ENCODE measurements at places on chromosomes 1 and 21.

- no peak for DNase-seq
These were observed 125.5 kb downstream of the CRYAA start for GRCh38 chr21:43294194-43294902.

- no peak for DNase-seq
These were observed 36.8 kb downstream of the RAB3GAP2 start for GRCh38 chr1:220235462-220235861.

DNA sequence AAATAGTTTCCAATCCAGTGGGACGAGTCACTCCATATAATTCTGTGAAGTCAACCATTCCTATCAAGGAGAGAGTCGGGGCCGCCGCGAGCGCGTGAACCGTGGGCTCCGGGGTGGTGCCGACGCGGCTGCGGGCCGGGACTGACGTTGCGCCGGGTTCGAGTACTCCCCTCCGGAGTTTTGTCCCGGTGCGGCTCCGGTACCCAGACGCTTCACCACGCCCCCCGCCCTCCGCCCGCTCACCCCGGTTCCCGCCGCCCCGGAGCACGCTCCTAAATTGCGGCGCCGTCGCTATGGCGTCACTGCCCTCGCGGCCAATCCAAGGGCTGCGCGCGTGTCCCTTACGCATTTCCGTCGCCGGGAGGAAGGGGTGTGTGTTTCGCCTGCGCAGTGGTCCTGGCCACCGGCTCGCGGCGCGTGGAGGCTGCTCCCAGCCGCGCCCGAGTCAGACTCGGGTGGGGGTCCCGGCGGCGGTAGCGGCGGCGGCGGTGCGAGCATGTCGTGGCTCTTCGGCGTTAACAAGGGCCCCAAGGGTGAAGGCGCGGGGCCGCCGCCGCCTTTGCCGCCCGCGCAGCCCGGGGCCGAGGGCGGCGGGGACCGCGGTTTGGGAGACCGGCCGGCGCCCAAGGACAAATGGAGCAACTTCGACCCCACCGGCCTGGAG lies at the start of gene ATAD3B:
ATAD3B (plus strand) TSS at position 377 of the 664 bp plus-strand sequence; CDS start at position 497, 120 bp downstream.
- DNase-seq, result peak; percentile 91

- DNase-seq, result no peak
These were observed 213.2 kb upstream of the JUN start for GRCh38 chr1:58997060-58997411.

DNA sequence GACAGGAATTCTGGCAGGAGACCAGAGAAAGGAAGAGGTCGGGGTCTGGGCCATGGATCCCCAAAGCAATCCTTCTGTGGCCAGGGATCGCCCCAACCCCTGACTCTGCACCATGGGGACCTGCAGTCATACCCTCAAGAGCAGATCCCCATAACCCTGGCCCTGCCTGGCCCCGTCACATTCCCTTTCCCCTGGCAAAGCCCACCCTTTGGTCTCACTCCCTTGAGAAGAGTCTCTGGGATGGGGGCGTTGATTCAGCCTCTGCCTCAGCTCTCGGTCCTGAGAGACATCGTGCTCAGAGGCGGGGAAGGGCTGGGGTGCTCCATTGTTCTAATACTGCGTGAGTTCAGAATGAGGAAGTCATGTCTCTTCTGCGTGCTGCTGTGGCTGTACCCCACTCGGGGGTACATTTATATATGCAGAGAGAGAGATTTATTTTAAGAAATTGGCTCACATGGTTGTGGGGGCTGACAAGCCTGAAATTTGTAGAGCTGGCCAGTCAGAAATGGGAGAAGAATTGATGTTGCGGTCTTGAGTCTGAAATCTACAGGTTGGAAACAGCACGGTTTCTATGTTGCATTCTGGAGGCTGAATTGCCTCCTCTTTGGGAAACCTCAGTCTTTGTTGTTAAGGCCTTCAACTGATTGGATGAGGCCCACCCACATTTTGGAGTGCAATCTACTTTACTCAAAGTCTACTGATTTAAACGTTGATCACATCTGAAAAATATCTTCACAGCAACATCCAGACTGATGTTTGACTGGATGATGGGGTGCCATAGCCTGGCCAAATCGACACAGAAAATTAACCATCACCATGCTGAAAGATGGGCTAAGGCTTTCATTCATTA lies 4.2 kb upstream of the PADI2 start:
- DNase-seq, result no peak

GRCh38 chr1:9031484-9032259 lies 5.4 kb upstream of the SLC2A7 start:
- no peak for DNase-seq

DNA sequence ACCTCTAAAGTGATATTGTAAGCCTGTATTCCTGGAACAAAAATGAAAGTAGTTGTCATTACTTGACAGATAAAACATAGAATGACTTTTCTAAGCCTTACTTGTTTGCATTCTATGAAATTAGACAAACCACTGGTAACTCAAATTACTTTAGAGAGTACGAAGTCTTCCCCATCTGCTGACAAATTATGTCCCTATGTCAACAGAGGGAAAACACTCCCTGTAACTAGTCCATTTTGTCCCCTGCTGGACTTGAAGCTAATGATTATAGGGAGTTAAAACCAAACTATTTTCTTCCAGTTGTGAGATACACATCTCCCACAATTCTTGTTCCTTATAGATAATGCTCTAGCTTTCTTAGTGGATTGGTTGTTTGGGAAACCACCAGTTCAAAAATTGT lies 39.6 kb downstream of the GREM2 start:
- DNase-seq, result no peak

GRCh38 chr21:40540216-40540615 lies 306.7 kb downstream of the DSCAM start:
- DNase-seq, result no peak

DNA sequence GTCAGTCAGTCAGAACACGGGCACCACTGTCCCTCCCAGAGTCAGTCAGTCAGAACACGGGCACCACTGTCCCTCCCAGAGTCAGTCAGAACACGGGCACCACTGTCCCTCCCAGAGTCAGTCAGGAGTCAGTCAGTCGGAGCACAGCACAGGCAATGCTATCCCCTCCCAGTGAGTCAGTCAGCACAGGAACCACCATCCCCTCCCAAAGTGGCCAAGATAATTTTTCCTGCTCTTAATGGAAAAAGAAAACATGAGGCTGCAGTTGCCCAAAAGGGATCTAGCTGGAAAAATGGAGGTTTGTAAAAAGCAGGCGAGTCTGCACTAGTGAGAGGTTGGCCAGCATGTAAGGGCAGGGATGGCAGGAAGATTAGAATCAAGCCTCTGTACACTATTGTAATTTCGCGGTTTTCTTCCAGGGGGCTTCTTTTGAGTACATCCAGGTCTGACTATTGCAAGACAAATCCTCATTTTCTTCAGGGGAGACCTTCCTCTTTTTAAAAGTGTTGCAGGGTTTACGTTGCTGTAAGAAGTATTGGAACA lies 213.8 kb downstream of the SIPA1L2 start:
- DNase-seq, result no peak

- no peak for DNase-seq
These were observed 122.2 kb upstream of the PRDX6 start for GRCh38 chr1:173354937-173355280.

GRCh38 chr1:239858057-239858456 lies 233.6 kb upstream of the FMN2 start:
- DNase-seq, result no peak

- no peak for DNase-seq
These were observed 2.0 kb upstream of the GJC2 start for GRCh38 chr1:228147768-228148167.

DNA sequence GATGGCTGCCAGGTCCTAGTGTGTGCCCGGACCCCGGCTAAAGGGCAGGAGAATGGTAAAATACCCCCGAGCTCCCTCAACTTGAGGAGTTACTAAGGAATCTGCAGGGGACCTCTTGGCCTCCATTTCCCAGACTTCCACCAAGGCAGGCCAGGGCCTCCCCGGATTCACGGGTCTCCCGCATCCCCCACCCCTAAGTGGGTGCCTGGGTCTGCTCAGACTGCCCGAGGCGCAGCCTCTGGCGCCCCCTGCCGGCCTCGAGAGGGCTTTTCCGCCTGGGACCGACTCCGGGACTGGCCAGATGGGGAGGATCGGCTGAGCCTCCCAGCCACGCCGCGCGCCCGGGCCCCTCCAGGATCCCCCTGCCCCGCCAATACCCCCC lies 1.7 kb downstream of the PLEKHG5 start:
- DNase-seq, result peak; percentile 73

GRCh38 chr1:47443530-47444296 lies 5.9 kb downstream of the FOXD2 start:
- DNase-seq, result no peak

DNA sequence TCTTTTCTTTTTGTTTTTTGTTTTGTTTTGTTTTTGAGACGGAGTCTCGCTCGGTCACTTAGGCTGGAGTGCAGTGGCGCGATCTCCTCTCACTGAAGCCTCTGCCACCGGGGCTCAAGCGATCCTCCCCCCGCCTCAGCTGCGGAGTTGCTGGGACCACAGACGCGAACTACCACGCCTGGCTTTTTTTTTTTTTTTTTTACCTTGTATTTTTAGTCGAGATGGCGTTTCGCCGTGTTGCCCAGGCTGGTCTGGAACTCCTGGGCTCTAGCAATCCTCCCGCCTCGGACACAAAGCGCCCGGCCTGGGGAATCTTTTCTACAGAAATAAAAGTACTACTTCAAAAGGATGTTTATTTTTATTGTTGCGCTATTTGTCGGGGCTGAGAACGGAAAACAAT lies 1.1 kb upstream of the SETDB1 start:
- no peak for DNase-seq

- no peak for DNase-seq
These were observed at the start of gene ETV3L for GRCh38 chr1:157099633-157100009. ETV3L (minus strand) TSS chr1:157099808; CDS start chr1:157099523, 285 bp downstream.

GRCh38 chr1:85220756-85221201 lies 20.0 kb upstream of the SYDE2 start:
- no peak for DNase-seq

- DNase-seq, result no peak
These were observed 16.7 kb downstream of the USP48 start for GRCh38 chr1:21766210-21766609.

- DNase-seq, result no peak
These were observed 68.2 kb upstream of the KCNJ6 start for GRCh38 chr21:37984416-37984815.

GRCh38 chr1:56045477-56045876 lies 533.9 kb downstream of the PLPP3 start:
- no peak for DNase-seq

GRCh38 chr1:172533513-172534151 lies 682 bp downstream of the SUCO start:
- peak; percentile 20 for DNase-seq

DNA sequence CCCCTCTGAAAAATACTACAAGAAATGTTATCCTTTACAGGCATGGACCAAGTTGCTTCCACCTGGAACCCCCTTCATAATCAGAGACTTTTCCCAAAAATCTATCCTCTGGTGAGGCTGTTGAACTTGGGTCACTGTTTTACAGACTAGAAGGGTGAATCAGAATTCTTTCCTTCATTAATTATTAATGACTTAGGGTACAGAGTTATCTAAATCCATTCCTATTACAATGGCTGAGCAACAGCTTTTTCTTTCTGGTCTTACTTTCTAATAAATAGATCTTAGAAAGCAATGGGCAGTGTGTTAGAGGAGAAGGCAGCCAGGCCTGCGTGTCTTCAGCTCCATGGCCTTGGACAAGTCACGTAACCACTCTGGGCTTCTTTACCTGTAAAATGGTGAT lies 284.2 kb downstream of the ZNF648 start:
- no peak for DNase-seq

DNA sequence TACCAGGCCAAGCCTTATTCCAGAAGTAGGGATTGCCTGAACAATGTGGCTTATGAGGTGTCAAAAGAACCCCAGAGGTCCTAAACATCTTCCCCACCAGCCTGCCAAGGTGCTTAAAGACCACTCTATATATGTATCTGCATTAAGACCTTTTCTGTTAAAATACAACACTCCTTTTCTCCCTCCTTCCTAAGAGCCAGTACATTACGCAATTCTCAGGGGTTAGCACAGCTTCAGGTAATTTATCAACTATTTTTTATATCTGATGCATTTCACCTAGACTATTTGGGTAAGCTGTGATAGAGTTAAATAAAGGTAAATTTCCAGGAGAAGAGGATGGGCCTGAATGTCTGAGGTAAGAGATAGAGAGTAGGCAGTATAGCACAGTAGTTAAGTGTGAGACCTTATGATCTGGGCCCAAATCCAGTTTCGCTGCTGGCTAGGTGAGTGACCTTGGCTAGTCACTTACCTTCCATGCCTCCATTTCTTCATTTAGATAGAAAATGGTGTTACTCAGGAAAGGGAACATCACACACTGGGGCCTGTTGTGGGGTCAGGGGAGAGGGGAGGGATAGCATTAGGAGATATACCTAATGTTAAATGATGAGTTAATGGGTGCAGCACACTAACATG lies 5.1 kb upstream of the CCN1 start:
- no peak for DNase-seq

DNA sequence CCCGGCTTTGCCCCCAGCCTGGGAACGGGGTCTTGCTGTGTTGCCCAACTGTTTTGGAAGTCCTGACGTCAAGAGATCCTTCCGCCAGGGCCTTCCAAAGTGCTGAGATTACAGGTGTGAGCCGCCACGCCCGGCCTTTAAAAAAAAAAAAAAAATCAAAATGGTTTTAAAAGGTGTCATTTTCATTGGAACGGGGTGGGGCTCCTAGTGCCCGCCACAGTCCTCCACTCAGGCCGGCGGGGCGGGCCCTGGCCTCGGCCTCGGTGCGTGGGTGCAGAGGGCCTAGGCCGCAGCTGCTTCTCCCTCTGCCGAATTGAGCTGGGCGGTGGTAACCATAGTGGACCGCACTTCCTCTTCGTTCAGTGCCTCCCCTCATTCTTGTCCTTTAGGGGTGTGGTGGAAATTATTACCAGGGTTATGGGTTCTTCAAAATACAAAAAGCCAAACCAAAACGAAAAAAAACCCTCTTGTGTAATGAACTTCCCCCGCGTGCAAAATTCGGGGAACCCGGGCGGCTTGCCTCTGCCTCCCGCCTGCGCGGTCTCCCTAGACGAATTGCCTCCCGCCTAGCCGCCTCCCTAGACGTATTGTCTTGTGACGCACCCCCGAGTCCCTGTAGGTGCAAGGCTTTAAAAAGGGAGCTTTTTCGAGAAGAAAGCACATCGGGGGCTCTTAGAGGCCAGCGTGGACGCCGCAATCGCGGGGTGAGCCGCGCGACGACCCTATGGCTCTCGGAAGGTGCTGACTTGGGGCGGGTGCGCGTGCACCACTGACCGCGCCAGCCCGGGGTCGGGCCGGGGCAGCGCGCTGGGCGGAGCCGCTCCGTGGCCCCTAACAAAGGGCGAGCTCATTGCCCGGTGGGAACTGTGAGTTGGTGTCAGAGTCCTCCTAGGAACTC lies 10.5 kb upstream of the SPEN start:
- DNase-seq, result peak; percentile 41

DNA sequence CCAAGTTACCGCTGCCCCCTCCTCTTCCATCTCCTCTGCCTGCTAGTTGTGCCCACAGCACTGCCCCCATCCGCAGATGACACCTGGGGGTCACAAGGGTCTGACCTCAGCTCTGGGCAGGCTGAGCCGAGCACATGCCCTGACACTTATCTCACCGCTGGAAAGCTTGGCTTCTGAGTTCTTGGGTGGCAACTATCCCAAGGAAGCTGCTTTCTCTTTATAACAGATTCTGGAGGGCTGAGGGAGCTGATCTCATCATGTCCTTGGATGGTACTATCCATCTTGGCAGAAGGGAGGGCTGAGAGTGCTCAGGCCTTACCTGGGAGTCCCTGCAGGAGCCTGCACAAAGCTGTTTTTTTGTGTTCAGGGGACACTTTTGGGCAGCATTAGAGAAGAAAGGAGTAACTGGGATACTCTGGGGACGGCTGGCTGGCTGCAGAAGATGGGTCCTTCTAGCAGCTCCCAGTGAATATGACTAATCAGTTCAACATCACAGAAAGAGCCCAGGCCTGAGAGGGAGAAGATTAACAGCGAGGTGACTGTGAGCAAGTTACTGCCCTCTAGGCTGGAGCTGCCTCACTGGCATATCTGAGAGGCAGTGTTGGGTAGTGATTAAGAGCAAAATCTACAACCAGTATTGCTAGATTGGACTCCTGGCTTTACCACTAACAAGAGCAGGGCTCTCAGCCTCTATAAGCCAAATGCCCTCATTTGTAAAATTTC lies 71.6 kb downstream of the PLXNA2 start:
- DNase-seq, result no peak

Data from stimulated activated CD4-positive, alpha-beta T cell treated with anti-CD3 and anti-CD28 coated beads, Interleukin-12 subunit alpha, Interleukin-12 subunit beta, amount 100 ng/mL, for 48 hours (primary cell).